ENCODE measurements at places on chromosomes 1 and 21. TPM values are rescaled to one million over a fixed set of nuclear protein-coding genes. Genes with fewer than 3 reads are reported as not detected.

GRCh38 chr1:230215031-230215430 is 148.0 kb downstream of the GALNT2 start:
- DNase-seq: no peak
- peaks cover 24% of the 10 kb centered on the region for H3K36me3 ChIP-seq
- no peaks in the 10 kb centered on the region for H3K27me3 ChIP-seq
- no peak overlapping the region for H3K4me3 ChIP-seq

DNA sequence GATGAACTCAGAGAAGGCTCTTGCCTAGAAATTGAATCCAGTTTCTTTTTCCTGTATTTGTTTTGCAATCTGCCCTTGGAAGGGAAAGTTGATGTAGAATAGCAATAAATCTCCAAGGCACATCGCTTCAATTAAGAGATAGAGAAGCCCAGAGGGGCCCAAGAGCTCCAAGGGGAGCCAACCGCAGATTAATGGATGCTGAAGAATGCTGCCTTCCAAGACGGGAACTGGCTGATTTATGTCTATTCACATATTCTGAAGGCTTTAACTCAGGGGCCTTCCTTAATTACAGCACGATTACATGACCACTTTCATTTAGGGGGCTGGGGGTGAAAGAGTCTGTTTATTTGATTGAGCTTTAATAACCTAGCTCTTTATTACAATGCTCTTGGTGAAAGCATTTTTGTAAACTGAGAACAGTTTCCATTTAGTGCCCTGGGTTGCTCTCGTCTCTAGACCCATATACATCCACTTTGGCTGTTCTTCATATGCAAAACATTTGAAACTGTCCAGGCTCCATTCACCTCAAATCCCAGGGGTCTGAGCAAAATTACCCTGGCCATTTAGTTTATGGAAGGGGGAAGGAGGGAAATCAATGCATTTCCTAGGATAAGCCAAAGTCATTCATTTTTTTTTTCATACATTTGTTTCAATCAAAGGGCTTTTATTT is 87.4 kb upstream of the CLDN14 start:
- no peak overlapping the region for H3K4me3 ChIP-seq
- no peak overlapping the region for H3K27ac ChIP-seq
- H3K4me1 ChIP-seq: no peaks in the 10 kb centered on the region
- peaks cover 10% of the 10 kb centered on the region for H3K27me3 ChIP-seq

- no peak overlapping the region for H3K27ac ChIP-seq
- H3K36me3 ChIP-seq: peaks cover 46% of the 10 kb centered on the region
- no peak overlapping the region for H3K4me3 ChIP-seq
- DNase-seq: no peak
- peaks cover 29% of the 10 kb centered on the region for H3K4me1 ChIP-seq
Measured at GRCh38 chr1:167774710-167775109, 52.9 kb downstream of the MPZL1 start.

Gene CRYBG2
- 1.5 TPM for total RNA-seq

Gene SLC45A1
- 0.48 TPM for total RNA-seq

Gene KIF21B
- 62.8 TPM for total RNA-seq

DNA sequence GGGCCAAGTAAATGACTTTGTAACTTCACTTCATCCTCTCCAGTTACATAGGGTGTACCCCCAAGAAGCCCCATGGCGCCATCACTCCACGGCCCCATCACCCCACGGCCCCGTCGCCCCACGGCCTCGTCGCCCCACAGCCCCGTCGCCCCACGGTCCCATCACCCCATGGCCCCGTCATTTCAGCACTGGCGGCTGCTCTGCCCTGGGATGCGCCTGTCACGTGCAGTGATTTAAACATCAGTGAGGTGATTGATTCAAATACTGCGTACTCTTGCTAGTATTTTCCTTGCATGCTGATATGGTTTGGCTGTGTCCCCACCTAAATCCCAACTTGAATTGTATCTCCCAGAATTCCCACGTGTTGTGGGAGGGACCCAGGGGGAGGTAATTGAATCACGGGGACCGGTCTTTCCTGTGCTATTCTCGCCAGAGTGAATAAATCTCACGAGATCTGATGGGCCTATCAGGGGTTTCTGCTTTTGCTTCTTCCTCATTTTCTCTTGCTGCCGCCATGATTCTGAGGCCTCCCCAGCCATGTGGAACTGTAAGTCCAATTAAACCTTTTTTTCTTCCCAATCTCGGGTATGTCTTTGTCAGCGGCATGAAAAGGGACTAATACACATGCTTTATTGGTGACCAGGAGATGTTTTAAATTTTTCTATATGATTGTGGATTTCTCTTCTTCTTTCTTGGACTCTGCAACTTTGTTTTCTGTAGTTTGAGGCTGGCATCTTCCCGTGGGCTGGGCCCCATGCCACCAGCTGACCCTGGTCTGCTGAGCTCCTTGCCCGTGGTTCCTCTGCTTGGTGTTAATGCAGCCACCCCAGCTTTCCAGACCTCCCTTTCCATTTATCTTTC is 50.1 kb upstream of the PCBP3 start:
- H3K4me3 ChIP-seq: no peak overlapping the region
- H3K27me3 ChIP-seq: peaks cover 7% of the 10 kb centered on the region
- no peaks in the 10 kb centered on the region for H3K36me3 ChIP-seq
- H3K4me1 ChIP-seq: peaks cover 19% of the 10 kb centered on the region
- no peak overlapping the region for H3K27ac ChIP-seq

GRCh38 chr21:45494851-45495680 is 47.2 kb downstream of the SLC19A1 start:
- no peak for DNase-seq
- H3K36me3 ChIP-seq: no peaks in the 10 kb centered on the region
- no peaks in the 10 kb centered on the region for H3K27me3 ChIP-seq
- H3K4me3 ChIP-seq: no peak overlapping the region
- no peak overlapping the region for H3K27ac ChIP-seq

Gene ARHGAP29
- total RNA-seq: 0.23 TPM

Gene CASQ1
- not detected for total RNA-seq

DNA sequence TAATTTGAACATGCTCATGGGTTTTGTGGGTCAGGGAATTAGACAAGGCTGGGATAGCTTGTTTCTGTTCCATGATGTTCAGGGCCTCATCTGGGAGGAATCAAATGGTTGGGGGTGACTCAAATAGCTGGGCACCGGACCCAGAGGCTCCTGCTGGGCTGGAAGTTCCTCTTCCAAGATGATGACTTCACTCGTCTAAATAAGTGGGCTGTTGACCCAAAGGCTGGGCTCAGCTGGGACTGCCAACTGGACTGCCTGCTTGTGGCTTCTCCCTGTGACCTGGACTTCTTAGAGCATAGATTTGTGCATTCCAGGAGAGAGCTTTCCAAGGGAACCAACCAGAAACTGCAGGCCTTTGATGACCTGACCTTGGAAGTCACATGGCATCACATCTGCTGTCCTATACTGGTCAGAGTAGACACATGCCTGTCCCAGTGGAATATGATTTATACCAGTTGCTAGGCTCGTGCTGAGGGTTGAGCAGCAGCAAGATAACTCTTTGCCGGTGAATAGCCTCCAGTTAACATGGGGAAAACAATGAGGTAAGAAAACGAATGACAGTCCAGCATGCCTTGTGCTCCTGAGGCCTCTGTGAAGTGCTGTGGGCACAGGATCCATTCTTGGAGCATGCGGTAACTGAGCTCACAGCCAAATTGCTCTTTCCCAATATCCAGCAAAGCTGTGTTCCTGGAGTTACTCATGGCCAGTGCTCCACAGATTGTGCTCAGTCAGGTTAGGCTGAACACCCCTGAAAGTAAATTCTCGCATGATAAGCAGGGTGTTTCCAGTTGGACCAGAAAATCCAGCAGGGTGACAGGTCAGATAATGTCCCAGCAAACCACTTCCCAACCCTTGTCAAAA is 272.9 kb upstream of the TMEM51 start:
- no peak overlapping the region for H3K27ac ChIP-seq
- H3K36me3 ChIP-seq: no peaks in the 10 kb centered on the region
- H3K4me1 ChIP-seq: no peaks in the 10 kb centered on the region
- H3K4me3 ChIP-seq: no peak overlapping the region

Gene VTCN1
- total RNA-seq: not detected

Gene LORICRIN
- total RNA-seq: not detected

Gene USP1
- 73.4 TPM for total RNA-seq

Gene FCRL4
- not detected for total RNA-seq

Gene ACKR1
- not detected for total RNA-seq

DNA sequence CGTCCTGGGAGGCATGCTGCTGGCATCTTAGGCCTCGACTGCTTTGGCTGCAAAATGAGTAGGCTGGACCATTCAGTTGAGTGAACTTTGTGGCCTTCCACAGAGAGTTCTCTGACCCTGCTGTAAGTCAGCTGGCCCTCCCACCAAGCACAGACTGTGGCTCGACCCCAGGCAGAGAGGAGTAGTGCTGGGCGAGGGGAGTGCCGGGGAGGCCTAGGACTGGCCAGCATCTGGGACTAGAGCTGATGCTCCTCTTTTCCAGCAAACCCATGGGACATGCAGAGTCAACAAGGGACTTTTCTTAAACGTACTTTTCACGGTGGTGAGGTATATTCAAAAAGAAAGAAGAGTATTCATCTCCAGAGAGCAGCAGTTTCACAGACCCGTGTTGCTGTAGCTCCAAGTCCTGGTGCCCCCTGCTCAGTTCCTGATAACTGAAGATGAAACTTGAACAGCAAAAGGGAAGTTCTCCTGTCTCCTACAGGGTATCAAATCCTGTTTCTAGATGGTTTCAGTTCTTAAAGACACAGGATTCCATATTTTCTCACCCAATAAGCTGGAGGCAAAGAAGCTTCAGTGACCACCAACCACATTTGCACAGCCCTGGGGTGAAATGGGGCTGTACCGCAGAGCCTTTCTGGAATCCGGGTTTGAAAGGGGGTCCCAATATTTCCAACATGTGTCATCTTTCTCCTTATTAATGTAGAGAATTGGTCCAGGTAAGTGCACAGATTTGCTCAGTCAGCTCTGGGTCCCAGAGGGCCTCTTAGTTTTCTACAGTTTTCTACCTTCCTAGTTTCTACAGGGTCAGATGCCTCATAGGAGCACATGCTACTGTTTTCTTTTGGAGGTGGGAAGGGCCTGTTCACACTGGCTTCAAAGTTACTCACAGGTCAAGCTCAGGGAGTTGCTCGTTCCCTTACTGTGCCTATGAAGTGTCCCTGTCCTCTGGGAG is 20.9 kb downstream of the BATF3 start:
- H3K27ac ChIP-seq: peak overlapping the region; percentile 71
- no peaks in the 10 kb centered on the region for H3K36me3 ChIP-seq
- peaks cover 6% of the 10 kb centered on the region for H3K27me3 ChIP-seq
- no peak overlapping the region for H3K4me3 ChIP-seq

Gene LACTBL1
- not detected for total RNA-seq

GRCh38 chr1:35788139-35788538 is 18.4 kb upstream of the CLSPN start:
- no peak overlapping the region for H3K4me3 ChIP-seq
- no peaks in the 10 kb centered on the region for H3K27me3 ChIP-seq
- no peak overlapping the region for H3K27ac ChIP-seq
- no peaks in the 10 kb centered on the region for H3K36me3 ChIP-seq
- no peaks in the 10 kb centered on the region for H3K4me1 ChIP-seq

- DNase-seq: peak; percentile 80
- H3K27ac ChIP-seq: peak overlapping the region; percentile 38
- peaks cover 10% of the 10 kb centered on the region for H3K4me1 ChIP-seq
Measured at GRCh38 chr21:42145569-42146272, 73.2 kb upstream of the ABCG1 start.

- no peaks in the 10 kb centered on the region for H3K36me3 ChIP-seq
- DNase-seq: no peak
- H3K27me3 ChIP-seq: peaks cover 29% of the 10 kb centered on the region
- no peak overlapping the region for H3K27ac ChIP-seq
Measured at GRCh38 chr1:205936846-205937586, 6.2 kb downstream of the SLC26A9 start.

GRCh38 chr1:221612047-221612777 is 129.7 kb downstream of the DUSP10 start:
- no peak for DNase-seq
- peaks cover 3% of the 10 kb centered on the region for H3K4me1 ChIP-seq
- no peaks in the 10 kb centered on the region for H3K36me3 ChIP-seq
- no peak overlapping the region for H3K4me3 ChIP-seq
- no peak overlapping the region for H3K27ac ChIP-seq

Gene LEFTY1
- total RNA-seq: not detected

DNA sequence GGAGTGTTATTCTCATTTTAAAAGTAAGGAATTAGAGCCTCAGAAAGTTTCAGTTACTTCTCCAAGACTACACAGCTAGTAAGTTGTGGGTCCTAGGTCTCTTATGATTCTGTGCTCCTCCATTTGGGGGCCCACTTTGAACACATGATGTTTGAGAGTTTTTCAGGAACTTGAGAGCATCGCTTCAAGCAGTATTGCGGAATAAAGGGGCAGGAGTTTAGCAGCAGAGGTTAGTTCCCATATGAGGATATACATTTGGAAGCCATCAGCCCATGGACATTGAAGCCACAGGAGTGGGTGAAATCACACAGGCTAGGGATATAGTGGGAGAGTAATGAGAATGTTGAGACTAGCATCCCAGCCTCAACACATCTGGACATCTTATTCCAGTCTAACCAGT is 143.2 kb downstream of the RASAL2 start:
- no peaks in the 10 kb centered on the region for H3K27me3 ChIP-seq
- no peak overlapping the region for H3K4me3 ChIP-seq
- H3K36me3 ChIP-seq: no peaks in the 10 kb centered on the region
- DNase-seq: no peak
- H3K4me1 ChIP-seq: no peaks in the 10 kb centered on the region

GRCh38 chr21:15132781-15133180 is 68.0 kb upstream of the NRIP1 start:
- H3K36me3 ChIP-seq: no peaks in the 10 kb centered on the region
- no peak for DNase-seq
- H3K4me3 ChIP-seq: no peak overlapping the region
- no peak overlapping the region for H3K27ac ChIP-seq
- peaks cover 3% of the 10 kb centered on the region for H3K4me1 ChIP-seq
- H3K27me3 ChIP-seq: peaks cover 2% of the 10 kb centered on the region

- no peak overlapping the region for H3K4me3 ChIP-seq
- H3K27me3 ChIP-seq: no peaks in the 10 kb centered on the region
- H3K27ac ChIP-seq: no peak overlapping the region
- DNase-seq: no peak
- H3K36me3 ChIP-seq: peaks cover 65% of the 10 kb centered on the region
- peaks cover 9% of the 10 kb centered on the region for H3K4me1 ChIP-seq
Measured at GRCh38 chr1:21702780-21703179, 33.6 kb upstream of the RAP1GAP start.

GRCh38 chr1:28297826-28298225 is 31.0 kb upstream of the MED18 start:
- no peaks in the 10 kb centered on the region for H3K27me3 ChIP-seq
- no peaks in the 10 kb centered on the region for H3K4me1 ChIP-seq
- H3K4me3 ChIP-seq: no peak overlapping the region
- no peak overlapping the region for H3K27ac ChIP-seq
- H3K36me3 ChIP-seq: no peaks in the 10 kb centered on the region

DNA sequence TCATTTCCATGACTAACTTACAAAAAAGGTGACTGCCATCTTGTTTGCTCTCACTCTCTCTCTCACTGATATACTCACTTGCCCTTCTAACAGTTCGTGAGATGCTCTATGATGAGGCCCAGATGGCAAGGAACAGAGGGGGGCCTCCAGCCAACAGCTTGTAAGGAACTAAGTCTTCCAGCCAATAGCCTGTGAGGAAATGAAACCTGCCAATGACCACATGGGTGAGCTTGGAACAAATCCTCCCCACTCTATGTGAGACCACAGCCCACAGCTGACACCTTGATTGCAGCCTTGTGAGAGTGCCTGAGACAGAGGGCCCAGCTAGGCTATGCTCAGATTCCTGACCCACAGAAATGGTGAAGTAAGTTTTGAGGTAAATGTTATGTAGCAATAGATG is 153.7 kb downstream of the HHIPL2 start:
- no peak for DNase-seq
- no peaks in the 10 kb centered on the region for H3K36me3 ChIP-seq

Gene PTGFRN
- 11.6 TPM for total RNA-seq

All from activated CD4-positive, alpha-beta T cell treated with anti-CD3 and anti-CD28 coated beads for 36 hours (primary cell).